ENCODE measurements at places on chromosomes 11 and 22.
A peak's percentile ranks its signal among the peaks of the same experiment; 100 is the strongest.

- no peak for DNase-seq
Measured at GRCh38 chr11:3808861-3809623, 682 bp downstream of the PGAP2 start.

DNA sequence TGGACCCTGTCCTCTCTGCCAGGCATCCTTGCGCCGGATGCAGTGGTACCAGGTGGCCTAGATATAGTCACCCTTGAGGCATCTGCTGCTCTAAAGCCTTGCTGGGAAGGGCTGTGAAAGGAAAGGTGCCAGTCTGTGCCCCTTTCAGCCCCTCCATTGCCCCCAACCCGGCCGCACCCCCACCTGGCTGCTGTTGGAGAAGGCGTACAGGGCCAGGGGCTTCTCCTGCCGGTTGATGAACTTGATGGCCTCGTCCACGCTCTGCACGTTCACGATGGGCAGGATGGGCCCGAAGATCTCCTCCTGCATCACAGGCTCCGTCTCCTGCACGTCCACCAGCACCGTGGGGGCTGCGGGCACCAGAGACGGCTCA lies 10.2 kb downstream of the ALDH3B2 start:
- DNase-seq, result no peak

DNA sequence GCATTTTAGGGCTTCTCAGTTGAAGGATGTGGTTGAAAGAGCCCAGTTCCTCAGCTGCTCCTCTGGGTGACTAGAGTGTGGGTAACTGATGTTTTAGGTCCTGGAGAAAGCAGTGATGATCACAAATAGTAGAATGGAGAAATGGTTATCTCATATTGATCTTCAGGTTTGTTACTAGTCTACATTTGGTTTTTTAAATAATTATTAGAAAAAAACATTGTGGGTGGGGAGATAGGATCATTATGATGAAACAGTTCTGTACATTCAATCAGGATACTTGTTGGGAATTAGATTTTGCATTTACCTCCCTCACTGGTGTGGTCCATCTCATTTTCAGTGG lies 24.9 kb downstream of the SREBF2 start:
- no peak for DNase-seq

- DNase-seq, result peak; percentile 72
Measured at GRCh38 chr11:121591405-121592033, 138.8 kb upstream of the SORL1-AS1 start.

GRCh38 chr11:21105196-21105917 lies 436.0 kb downstream of the NELL1 start:
- no peak for DNase-seq

DNA sequence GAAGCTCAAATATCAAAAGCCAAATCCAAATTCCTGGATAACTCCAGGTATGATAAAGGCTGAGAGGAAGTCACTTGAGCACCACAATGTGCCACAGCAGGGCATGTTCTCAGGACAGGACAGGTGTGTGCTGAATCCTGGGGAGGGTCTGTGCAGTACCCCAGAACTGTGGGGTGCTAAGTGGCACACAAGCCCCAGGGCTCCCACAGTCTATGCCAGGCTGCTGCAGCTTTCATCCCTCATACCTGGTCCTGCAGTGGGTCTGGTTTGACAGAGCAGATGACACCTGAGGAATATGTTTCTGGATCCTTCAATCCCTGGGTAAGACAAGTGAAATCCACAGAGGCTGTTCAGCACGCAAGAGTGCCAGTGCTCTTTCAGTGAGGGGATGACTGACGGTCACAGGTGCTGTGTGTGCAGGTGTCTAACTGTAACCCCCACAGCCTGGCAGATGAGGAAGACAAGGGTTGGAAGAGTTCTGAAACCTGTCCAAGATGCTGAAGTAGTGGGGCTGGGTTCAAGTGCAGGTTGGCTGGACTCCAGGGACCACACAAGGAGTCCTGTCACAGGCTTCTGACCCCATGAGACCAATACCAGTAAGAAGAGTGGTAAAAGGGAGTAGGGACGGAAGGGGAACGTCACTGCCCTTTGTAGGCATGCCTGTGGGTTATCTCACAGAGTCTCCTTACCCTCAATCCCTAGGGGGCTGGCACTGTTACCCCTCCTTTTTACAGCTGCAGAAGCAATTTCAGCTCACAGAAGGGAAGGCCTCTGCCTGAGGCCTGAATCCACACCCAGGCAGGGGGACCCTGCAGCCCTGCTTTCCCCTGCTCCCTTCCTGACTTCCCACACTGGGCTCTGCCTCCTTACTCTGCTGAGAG lies 14.1 kb downstream of the SERPIND1 start:
- no peak for DNase-seq

GRCh38 chr11:28877340-28877739 lies 769.2 kb downstream of the METTL15 start:
- DNase-seq, result no peak

DNA sequence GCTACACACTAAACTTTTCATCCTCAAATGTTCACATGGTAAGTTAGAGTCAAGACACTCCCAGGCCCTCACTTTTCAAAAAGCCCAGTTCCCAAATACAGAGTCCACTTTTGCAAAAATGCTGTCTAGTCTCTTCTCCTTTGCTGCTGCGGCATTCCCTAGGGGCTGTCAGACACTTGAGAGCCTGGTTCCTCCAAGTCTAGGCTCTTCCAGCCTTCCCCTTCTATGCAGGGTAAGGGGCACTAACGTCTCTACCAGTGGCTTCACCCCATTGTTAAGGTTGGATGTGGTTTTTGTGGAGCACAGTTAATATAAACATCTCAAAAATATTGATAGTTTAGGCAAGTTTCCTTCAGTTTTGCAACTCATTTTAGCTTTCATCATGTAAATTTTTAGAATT lies 181.5 kb downstream of the KIF18A start:
- no peak for DNase-seq

GRCh38 chr22:25147642-25147928 lies 52.1 kb upstream of the CRYBB3 start:
- no peak for DNase-seq

- DNase-seq, result no peak
Measured at GRCh38 chr22:29735416-29735815, 15.6 kb downstream of the CABP7 start.

- no peak for DNase-seq
Measured at GRCh38 chr11:73542175-73542574, 55.7 kb downstream of the FAM168A start.

DNA sequence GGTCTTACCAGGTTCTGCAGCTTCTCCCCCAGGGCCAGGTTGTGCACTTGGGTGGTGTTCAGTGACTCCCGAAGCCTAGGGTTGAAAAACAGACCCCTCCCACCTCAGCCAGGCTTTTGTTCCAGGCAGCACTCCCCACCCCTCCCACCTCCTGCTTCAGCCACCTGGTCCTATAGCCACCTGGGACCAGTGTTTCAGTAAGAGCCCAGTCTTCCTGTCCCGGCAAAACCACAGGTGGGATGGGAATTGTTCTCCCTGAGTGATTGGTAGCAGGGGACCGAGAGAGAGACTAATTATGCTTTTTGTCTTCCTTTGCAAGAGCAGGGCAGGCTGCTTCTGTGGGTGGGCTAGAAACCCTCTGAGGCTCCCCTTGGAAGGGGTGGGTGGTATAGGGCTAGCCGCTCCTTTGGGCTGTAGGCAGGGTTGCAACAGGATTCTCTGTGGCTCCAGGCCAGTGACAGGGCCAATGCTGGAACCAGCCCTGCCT lies 8.5 kb upstream of the NAALADL1 start:
- no peak for DNase-seq

GRCh38 chr11:125947419-125948277 lies 1.8 kb downstream of the VSIG10L2 start:
- no peak for DNase-seq

- no peak for DNase-seq
Measured at GRCh38 chr11:2296913-2297622, 4.7 kb downstream of the C11orf21 start.

DNA sequence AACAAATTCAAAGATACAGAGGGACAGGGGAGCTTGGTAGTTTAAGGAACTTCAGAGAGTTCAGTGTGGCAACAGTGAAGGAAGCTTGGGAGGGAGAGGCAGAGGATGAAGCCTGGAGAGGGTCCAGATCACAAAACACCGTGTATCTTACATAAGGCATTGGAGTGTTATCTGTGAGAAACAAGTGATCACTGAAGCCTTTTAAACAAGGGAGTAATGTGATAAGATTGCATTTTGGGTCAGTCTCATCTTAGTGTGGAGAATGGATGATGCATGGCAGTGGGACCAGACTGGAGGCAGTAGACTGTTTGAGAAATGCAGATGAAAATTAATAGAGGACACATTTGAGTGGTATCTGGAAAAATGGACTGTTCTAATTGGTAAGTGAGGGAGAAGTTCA lies 79.4 kb downstream of the EXT2 start:
- DNase-seq, result no peak

All from activated T-cell treated with anti-CD3 and anti-CD28 coated beads for 24 hours (primary cell).